ENCODE measurements at places on chromosomes 5 and 9. TPM values are rescaled to one million over a fixed set of nuclear protein-coding genes. Genes with fewer than 3 reads are reported as not detected.
A peak's percentile ranks its signal among the peaks of the same experiment; 100 is the strongest.

DNA sequence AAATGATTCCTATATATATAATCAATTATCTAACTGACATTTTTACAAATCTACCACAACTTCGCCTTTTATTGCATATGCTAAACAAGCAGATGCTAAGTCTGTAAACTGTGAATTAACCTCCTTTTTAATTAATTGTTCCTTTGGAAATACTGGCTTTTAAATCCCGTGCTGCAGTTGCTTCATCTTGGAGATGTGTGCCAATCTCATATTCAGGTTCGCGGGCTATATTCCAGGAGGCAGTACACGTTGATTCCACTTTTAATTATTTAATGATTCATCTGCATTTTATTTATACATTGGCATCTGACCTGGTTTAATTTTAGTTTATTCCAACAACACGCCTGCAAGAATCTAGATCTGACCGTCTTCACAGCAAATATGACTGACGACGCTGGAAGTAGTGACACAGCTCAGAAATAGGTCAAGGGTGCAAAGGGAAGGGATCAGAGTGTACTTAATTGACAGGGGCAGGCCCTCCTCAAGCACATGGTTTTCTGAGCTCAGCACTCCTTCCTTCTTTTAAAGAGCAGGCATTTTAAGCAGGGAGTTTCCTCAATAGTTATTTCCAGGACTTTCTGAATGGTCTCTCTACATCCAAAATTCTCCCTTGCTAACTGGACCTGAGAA is 125.2 kb downstream of the GLIS3 start:
- no peak for DNase-seq
- H3K4me1 ChIP-seq: no peaks in the 10 kb centered on the region
- H3K27me3 ChIP-seq: peaks cover 2% of the 10 kb centered on the region
- no peak overlapping the region for H3K4me3 ChIP-seq
- no peaks in the 10 kb centered on the region for H3K36me3 ChIP-seq

DNA sequence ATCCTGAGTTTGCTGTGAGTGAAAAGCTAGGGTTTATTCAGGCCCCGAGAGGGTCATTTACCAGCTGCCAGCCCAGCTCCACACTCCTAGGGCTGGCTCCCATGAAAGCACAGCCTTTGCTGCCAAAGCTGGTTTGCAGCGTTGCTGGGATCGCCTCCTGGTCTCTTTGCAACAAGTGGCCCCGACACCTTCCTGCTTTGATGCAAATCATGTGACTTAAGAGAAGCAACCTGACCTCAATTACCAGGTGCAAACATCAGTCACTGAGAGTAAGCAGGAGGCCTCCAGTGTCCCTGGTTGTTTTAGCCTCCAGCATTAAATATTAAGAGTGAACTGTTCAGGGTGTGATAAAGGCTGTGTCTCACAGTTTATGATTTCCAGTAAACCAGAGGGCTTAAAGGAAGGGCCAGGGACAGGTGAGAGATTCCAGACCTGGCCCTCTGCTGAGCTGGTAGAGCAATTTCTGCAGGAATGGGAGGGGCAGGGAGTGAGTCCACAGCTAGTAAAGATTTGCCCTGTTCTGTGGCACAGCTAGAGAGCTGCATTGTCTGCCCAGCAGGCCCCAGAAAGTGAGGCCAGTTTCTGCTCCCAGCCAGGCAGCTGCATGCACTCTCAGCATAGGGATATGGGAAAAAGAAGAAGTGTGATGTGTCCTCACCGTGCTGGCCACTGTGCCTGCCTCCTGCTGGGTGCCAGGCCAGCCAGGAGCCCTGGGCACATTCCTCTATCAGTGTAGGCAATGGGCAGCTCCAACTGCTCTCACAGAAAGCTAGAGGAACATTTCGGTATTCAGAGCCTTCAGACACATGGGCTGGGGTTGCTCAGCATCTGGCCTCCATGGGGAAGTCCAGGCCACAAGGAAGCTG is 58.0 kb downstream of the SLC22A5 start:
- H3K27ac ChIP-seq: peak overlapping the region; percentile 94
- H3K4me1 ChIP-seq: peaks cover 64% of the 10 kb centered on the region
- H3K27me3 ChIP-seq: no peaks in the 10 kb centered on the region
- peaks cover 6% of the 10 kb centered on the region for H3K36me3 ChIP-seq
- DNase-seq: peak; percentile 51

GRCh38 chr5:131482617-131483016 is 152.4 kb downstream of the RAPGEF6 start:
- peaks cover 4% of the 10 kb centered on the region for H3K4me1 ChIP-seq
- H3K4me3 ChIP-seq: no peak overlapping the region
- H3K27ac ChIP-seq: no peak overlapping the region
- no peaks in the 10 kb centered on the region for H3K27me3 ChIP-seq
- DNase-seq: no peak

DNA sequence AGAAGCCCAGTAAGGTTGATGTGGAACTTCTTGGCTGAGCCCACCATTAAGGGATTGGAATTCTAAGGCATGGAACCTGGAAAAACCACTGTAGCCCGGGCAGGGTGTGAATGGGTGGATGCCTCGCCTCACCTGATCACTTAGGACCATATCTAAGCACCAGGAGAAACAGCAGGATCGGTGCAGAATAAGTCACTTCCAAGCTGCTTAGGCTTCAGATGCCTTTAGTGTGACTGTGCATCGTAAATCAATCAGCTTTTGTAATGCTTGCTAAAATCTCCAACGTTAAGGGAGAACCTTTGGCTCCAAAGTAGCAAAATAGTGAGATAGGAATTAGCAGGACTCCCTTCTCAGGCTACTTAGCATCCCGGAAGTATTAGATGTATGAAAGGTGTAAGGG is 103.9 kb upstream of the MEGF10 start:
- DNase-seq: no peak
- H3K27ac ChIP-seq: no peak overlapping the region
- no peaks in the 10 kb centered on the region for H3K4me1 ChIP-seq
- peaks cover 4% of the 10 kb centered on the region for H3K27me3 ChIP-seq
- H3K4me3 ChIP-seq: no peak overlapping the region
- no peaks in the 10 kb centered on the region for H3K36me3 ChIP-seq

- no peak overlapping the region for H3K4me3 ChIP-seq
- no peaks in the 10 kb centered on the region for H3K4me1 ChIP-seq
- no peaks in the 10 kb centered on the region for H3K36me3 ChIP-seq
- H3K27me3 ChIP-seq: peaks cover 38% of the 10 kb centered on the region
- no peak for DNase-seq
- H3K27ac ChIP-seq: no peak overlapping the region
Measured at GRCh38 chr9:135068776-135069415, 18.6 kb upstream of the OLFM1 start.

DNA sequence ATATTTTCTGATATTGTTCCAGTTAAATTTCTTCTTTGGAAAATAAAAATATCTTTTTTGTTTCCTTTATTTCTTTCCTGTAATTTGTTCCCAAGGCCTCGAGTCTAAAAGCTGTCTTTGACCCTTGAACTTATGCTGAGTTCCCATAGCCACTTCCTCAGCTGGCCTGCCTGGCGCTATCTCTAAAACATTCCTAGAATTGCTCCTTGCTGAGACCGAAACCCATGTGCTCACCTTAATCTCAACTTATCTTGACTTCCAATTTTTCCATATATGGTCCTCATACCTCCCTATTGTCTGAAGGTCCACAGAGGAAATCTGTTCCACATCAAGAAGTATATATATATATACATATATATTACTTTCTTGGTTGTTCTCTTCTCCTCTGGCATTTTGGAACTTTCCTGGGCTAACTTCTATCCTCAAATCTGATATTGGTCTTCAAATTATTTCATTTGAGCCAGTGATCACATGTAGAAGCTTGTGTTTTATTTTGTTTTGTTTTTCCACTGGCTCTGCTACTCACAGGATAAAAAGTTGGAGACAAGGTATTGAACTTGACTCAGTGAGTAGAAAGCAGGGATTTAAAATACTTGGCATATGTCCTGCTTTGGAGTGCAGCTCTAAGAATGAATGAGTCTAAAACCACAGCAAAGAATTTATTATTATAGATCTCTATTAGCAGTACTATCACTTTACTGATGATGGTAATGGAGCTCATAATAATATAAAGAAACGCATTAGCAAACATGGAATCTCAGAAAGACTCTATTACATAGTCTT is 45.2 kb downstream of the ENC1 start:
- H3K36me3 ChIP-seq: no peaks in the 10 kb centered on the region
- no peaks in the 10 kb centered on the region for H3K4me1 ChIP-seq
- no peaks in the 10 kb centered on the region for H3K27me3 ChIP-seq
- no peak overlapping the region for H3K27ac ChIP-seq

DNA sequence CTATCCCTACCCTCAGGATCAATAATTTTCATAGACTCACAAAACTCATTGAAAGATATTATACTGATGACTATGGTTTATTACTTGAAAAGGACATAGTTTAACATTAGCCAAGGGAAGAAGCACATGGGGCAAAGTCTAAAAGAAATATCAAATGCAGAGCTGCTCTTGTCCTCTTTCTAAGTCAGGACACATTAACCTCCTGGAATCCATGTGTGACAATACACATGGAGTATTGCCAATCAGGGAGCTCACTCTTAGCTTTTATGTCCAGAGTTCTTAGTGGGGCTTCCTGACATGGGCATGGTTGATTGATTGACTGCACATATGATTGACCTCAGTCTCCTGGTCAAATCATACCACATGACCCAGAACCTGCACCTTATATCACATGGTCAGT is 165.5 kb upstream of the COX7C start:
- no peaks in the 10 kb centered on the region for H3K4me1 ChIP-seq
- H3K27ac ChIP-seq: no peak overlapping the region
- no peaks in the 10 kb centered on the region for H3K36me3 ChIP-seq
- no peak for DNase-seq
- no peaks in the 10 kb centered on the region for H3K27me3 ChIP-seq

GRCh38 chr5:96691503-96692303 is 29.5 kb downstream of the CAST start:
- DNase-seq: no peak
- no peaks in the 10 kb centered on the region for H3K36me3 ChIP-seq
- peaks cover 2% of the 10 kb centered on the region for H3K4me1 ChIP-seq
- H3K27me3 ChIP-seq: no peaks in the 10 kb centered on the region

GRCh38 chr9:108913391-108913790 is 20.5 kb downstream of the ELP1 start:
- peaks cover 5% of the 10 kb centered on the region for H3K36me3 ChIP-seq
- peaks cover 3% of the 10 kb centered on the region for H3K4me1 ChIP-seq
- no peak for DNase-seq
- no peaks in the 10 kb centered on the region for H3K27me3 ChIP-seq

- no peak for DNase-seq
- peaks cover 2% of the 10 kb centered on the region for H3K4me1 ChIP-seq
- H3K27me3 ChIP-seq: no peaks in the 10 kb centered on the region
Measured at GRCh38 chr5:154228696-154229095, 38.2 kb downstream of the GALNT10 start.

The KCNV2 gene
- total RNA-seq: not detected

The HRH2 gene
- 8.0 TPM for total RNA-seq

The INSL4 gene
- not detected for total RNA-seq

The MAPKAP1 gene
- total RNA-seq: 55.6 TPM

The TLX3 gene
- total RNA-seq: not detected

The GM2A gene
- 8.2 TPM for total RNA-seq

The RGS7BP gene
- not detected for total RNA-seq
